Bone marrow (tissue), 2 donors: ENCODE measurements at places on chromosomes 12 and 14.

DNA sequence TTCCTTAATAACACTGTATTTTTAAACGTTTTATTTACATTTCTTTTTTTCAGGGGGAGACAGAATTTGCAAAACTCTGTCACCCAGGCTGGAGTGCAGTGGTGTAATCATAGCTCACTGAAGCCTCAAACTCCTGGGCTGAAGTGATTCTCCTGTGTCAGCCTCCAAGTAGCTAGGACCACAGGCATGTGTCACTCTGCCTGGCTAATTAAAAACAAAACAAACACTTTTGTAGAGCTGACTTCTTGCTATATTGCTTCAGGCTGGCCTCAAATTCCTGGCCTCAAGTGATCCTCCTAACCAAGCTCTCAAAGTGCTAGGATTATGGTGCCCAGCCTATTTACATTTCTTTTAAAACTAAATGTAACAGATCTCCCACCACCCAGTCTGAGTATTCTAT lies 12.7 kb downstream of the CPSF6 start:
- no peak for DNase-seq

- DNase-seq, result peak; percentile 74
These were observed 8.2 kb downstream of the SINHCAF start for GRCh38 chr12:31317471-31318395.

DNA sequence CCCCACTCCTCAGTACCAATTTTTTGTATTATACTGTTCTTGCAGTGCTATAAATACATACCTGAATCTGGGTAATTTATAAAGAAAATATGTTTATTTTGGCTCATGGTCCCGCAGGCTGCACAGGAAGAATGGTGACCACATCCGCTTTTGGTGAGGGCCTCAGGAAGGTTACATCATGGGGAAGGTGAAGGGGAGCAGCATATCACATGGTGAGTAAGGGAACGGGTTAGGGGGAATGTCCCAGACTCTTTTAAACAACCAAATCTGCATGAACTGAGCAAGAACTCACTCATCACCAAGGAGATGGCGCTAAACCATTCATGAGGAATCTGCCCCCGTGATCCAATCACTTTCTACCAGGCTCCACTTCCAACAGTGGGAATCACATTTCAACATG lies 40.0 kb downstream of the OSBPL8 start:
- DNase-seq, result no peak

DNA sequence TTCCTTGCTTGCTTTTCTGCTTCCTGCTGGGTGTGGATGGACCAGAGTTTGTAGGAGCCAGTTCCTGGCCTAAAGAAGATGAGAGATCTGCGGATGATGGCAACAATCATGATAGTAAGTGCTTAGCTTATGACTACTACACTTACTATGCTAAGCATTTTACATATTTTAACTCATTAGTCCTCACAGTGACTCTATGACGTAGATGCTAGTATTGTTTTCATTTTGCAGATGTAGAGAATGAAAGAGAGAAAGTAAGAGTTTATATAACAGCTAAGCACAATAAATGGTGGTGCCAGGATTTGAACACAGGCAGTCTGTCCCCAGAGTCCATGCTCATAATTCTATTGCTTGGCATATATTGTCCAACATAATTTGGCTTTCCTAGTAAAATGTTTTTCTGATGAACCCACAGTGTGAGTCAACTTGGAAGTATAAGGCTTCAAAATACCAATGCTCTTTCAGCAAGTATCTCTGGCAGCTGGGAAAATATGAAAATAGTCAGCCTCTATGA lies 363.2 kb upstream of the DDHD1 start:
- no peak for DNase-seq

DNA sequence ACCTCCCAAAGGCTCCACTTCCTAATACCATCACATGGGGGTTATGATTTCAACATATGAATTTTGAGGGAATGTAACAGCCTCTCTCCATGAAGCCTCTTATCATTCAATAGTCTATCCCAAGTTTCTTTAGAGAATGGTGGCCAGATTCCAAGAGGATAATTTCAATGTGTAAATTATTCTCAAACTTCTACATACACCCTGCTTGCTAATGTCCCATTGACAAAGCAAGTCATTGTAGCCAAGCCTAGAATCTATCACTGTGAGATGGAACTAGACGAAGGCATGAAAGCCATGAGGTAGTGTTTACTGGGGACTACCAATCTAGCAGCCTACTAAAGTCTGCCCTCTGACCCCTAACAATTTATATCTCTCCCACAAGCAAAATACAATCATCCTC lies 3.8 kb downstream of the INHBC start:
- no peak for DNase-seq

GRCh38 chr14:52355016-52355431 lies 40.9 kb downstream of the PTGER2 start:
- DNase-seq, result peak; percentile 47

GRCh38 chr12:1297206-1297605 lies 297.2 kb downstream of the FBXL14 start:
- DNase-seq, result no peak

GRCh38 chr14:92641306-92641705 lies 107.1 kb downstream of the LGMN start:
- DNase-seq, result no peak

DNA sequence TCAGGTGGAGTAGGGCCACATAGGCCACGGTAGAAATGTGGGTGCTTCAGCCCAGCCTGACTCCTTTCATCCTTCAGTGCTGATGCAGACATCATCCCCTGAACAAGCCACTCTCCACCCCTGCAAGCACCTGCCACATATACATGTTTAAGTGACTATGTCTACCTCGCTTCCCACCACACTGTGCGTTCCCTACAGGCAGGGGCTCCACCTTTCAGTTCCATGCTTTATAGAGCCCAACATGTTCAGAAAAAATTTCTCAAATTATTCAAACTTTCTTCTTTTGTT lies 11.6 kb downstream of the SLC7A7 start:
- DNase-seq, result no peak

GRCh38 chr14:29955087-29955486 lies 27.4 kb upstream of the PRKD1 start:
- no peak for DNase-seq

DNA sequence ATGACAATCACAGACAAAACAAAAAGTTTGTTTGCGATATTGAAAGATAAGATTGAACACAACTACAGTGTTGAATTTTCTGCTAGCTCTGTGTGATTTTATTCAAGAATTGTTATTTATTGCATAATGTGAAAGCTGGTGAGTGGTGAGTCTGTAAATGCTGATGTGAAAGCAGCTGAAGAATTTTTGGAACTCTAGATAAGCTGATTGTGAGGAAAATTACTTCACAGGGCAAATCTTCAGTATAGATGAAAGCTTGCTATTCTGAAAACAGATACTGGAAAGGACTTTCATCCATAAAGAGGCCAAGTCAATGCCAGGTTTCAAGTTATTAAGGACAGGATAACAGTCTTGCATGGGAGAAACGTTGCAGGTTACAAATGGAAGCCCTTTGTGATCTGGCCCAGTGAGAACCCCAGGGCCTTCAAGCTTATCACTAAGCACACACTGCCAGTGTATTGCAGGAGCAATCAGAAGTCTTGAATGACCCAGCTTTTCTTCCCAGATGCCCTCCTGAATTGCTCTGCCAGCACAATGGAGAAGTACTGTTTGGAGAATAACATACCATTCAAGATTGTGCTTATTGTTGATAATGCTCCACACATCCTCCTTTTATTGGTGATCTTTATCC lies 153.7 kb downstream of the PCNX1 start:
- no peak for DNase-seq

DNA sequence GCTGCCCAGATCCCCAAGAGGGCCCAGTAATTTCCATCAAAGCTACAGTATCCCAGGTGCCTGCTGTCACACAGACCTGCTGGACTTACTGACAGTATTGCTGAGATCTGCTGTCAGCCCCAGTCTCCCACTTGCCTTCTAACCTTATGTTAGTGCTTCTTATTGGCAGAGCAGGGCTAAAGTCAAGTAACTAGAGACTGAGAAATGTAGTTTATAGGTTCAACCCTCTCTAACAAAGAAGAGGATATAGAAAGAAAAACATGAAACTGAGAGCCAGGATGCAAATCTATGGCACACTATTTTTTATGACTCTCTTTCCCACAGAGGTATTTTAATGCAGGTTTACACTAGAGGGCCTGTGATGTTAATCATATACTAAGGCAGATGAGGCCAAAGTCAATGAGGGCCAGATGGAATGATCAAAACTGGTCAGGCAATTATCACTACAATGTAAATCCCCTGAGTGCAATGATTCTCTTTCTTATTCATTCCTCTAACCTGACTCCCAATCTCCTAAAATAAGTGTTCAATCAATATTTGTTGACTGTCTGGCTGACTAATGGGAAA lies 781.9 kb downstream of the VRK1 start:
- no peak for DNase-seq
